ENCODE measurements at places on chromosomes 1 and 21. TPM values are rescaled to one million over a fixed set of nuclear protein-coding genes. Genes with fewer than 3 reads are reported as not detected.

WNT4 gene
- not detected for total RNA-seq

- DNase-seq = no peak
These were observed 61.4 kb downstream of the SLC35F3 start for GRCh38 chr1:233965856-233966255.

GRCh38 chr21:27719226-27719625, 752.3 kb upstream of the ADAMTS5 start:
- no peak for DNase-seq

GRCh38 chr1:226549937-226550671, 1.5 kb downstream of the STUM start:
- DNase-seq = no peak

DNA sequence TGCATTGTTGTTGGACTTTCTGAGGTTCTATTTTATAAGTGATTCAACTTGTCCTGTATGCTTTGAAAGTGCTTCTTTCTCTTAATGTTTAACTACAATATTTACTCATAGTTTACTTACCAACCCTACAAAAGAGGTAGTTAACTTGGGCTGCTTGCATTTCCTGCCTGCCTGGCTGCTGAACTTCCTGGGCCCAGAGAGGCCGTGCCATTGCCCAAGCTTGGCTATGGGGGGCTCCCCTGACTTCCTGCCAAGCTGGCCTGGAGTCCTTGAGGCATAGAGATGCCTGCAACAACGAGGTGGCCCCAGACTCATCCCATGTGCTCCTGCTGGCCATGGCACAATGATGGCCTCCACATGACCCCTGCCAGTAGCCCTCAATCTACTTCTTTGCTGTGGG, 361.6 kb upstream of the PLD5 start:
- DNase-seq = no peak
